Fibroblast of lung (primary cell): ENCODE measurements at places on chromosomes 5 and 9. TPM values are rescaled to one million over a fixed set of nuclear protein-coding genes. Genes with fewer than 3 reads are reported as not detected.

DNA sequence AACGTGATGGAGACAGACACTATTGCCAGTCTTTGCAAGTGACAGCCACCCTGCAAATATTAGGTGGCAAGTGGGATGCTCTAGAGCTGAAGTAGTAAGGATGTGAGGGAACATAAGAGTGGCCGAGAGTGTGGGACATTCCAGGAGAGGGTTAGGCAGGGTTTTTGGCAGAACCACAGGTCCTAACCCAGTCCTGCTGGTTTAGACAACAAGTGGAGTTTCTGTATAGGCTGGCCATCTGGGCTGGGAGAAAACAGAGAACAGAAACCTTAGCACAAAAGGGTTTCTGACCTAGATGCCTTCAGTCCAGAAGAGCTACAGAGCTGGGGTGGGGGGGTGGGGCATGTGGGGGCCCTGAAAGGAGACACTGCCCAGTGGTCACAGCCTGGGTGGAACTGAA lies 107.4 kb downstream of the TMEM174 start:
- no peaks in the 10 kb centered on the region for H3K36me3 ChIP-seq
- DNase-seq = no peak
- no peak overlapping the region for H3K4me3 ChIP-seq
- H3K27me3 ChIP-seq = peaks cover 16% of the 10 kb centered on the region
- H3K27ac ChIP-seq = no peak overlapping the region

DNA sequence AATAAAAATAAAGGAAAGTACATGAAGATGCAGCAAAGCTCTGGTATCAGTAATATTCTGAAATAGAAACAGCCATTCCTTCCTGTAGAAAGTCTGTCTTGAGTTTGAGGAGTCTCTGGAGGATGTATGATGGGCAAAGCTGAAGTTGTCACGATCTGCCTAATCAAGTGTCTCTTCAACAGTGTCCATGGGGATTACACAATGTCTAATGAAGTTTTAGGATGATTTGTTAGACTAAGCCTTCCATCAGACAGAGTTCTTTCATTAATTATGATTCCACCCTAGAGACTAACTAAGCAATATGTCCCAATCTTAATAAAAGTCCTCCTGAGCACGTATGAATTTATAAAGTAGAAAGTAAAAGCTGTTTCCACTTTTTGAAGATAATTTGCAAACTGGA lies 26.9 kb downstream of the PDE4D start:
- DNase-seq = no peak
- H3K36me3 ChIP-seq = no peaks in the 10 kb centered on the region
- H3K4me1 ChIP-seq = peaks cover under 1% of the 10 kb centered on the region
- H3K4me3 ChIP-seq = no peak overlapping the region
- no peak overlapping the region for H3K27ac ChIP-seq

- no peaks in the 10 kb centered on the region for H3K4me1 ChIP-seq
- H3K36me3 ChIP-seq = no peaks in the 10 kb centered on the region
- H3K27ac ChIP-seq = no peak overlapping the region
- no peak overlapping the region for H3K4me3 ChIP-seq
Measured at GRCh38 chr9:13823026-13823425, 490.9 kb downstream of the NFIB start.

DNA sequence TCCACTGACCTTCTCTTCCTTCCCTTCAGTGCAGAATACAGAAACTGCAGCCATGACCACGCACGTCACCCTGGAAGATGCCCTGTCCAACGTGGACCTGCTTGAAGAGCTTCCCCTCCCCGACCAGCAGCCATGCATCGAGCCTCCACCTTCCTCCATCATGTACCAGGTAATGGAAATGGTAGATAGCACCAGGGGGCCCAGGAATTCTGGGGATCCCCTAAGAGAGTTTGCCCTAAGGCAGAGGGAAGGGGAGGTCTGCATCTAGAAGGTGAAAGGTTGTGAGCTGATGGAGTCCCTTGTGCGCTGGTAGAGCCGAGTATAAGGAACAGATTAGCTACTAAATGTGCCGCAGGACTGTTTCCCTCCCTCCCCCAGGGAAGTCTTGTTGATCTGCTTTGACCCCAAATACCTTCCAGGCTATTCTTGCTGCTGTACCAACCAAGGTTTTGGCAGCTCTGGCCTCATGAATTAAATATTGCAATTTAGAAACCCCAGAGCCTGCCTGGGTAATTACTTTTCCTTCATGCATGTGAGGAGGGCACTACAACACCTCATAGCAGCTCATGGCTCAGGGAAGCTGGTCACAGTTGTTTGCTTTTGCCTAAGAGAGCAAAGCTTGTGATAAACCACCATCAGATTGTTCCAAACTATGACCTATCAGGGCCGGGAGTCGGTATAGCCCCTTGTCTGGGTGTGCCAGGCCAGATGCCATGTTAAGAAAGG lies 19.6 kb downstream of the CYFIP2 start:
- H3K4me3 ChIP-seq = no peak overlapping the region
- no peak overlapping the region for H3K27ac ChIP-seq
- peaks cover 4% of the 10 kb centered on the region for H3K4me1 ChIP-seq
- no peaks in the 10 kb centered on the region for H3K36me3 ChIP-seq

DNA sequence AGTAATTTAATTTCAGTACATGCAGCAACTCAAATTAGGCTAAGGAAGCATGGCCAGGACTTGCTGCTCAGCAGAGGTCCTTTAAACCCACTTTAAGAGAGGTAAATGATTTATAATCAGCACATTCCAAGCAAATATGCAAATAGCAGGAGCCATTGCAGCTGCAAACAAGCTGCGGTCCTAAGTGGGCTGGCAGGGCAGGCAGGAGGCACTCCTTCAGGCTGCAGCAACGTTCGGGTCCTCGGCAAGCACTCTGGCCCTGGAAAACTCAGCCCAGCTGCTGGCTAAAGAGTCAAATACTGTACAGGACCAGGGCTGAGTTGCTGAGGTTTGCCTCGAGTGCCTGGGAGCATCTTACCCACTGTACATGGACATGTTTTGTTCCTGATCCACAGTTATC lies 126.9 kb downstream of the FSTL4 start:
- no peak overlapping the region for H3K27ac ChIP-seq
- H3K4me1 ChIP-seq = no peaks in the 10 kb centered on the region
- peaks cover 4% of the 10 kb centered on the region for H3K27me3 ChIP-seq
- no peaks in the 10 kb centered on the region for H3K36me3 ChIP-seq
- DNase-seq = no peak

The COL23A1 gene
- under 0.01 TPM in 1 of 2 replicates, not detected in the other for total RNA-seq

The SH2D3C gene
- 0.26 TPM in 1 of 2 replicates, not detected in the other for total RNA-seq

The C5orf22 gene
- total RNA-seq = 17.2 and 20.0 TPM in 2 replicates

The MARCOL gene
- total RNA-seq = not detected in 2 replicates

The SEC61B gene
- total RNA-seq = 58.8 and 66.0 TPM in 2 replicates

The HARS1 gene
- 51.9 and 53.2 TPM in 2 replicates for total RNA-seq

The DCTN4 gene
- total RNA-seq = 44.7 and 67.2 TPM in 2 replicates

The FGD3 gene
- under 0.01 TPM in 1 of 2 replicates, not detected in the other for total RNA-seq
